ENCODE measurements at places on chromosomes 11 and 22. TPM values are rescaled to one million over a fixed set of nuclear protein-coding genes. Genes with fewer than 3 reads are reported as not detected.

- DNase-seq: no peak
- H3K36me3 ChIP-seq: no peaks in the 10 kb centered on the region
- H3K27me3 ChIP-seq: peaks cover 14% of the 10 kb centered on the region
- no peaks in the 10 kb centered on the region for H3K4me1 ChIP-seq
- no peak overlapping the region for H3K27ac ChIP-seq
Measured at GRCh38 chr22:39279170-39279850, 34.5 kb upstream of the PDGFB start.

GRCh38 chr11:70734379-70734778 lies 336.1 kb downstream of the CTTN start:
- no peak overlapping the region for H3K27ac ChIP-seq
- no peaks in the 10 kb centered on the region for H3K4me1 ChIP-seq
- no peak for DNase-seq
- H3K36me3 ChIP-seq: no peaks in the 10 kb centered on the region
- H3K27me3 ChIP-seq: peaks cover 12% of the 10 kb centered on the region

- H3K4me1 ChIP-seq: peaks cover 23% of the 10 kb centered on the region
- no peak overlapping the region for H3K4me3 ChIP-seq
- H3K27ac ChIP-seq: no peak overlapping the region
- no peaks in the 10 kb centered on the region for H3K36me3 ChIP-seq
- H3K27me3 ChIP-seq: peaks cover 5% of the 10 kb centered on the region
Measured at GRCh38 chr11:65911682-65912568, 6.9 kb downstream of the C11orf68 start.

The ADAMTS8 gene
- polyA plus RNA-seq: not detected

The EMID1 gene
- not detected for polyA plus RNA-seq

DNA sequence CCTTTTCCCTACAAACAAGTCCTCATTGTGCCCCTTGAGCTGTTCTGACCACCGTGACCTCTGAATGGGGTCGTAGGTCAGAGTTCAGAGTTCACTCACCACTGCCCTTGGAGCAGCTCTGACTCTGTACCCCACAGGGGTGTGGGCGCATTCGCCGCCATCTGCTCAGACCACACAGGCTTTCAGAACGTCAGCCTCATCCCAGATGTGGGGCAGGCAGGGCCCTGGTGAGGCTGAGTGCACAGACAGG lies 14.8 kb upstream of the MUC5B start:
- H3K4me1 ChIP-seq: no peaks in the 10 kb centered on the region
- H3K4me3 ChIP-seq: no peak overlapping the region
- peaks cover 8% of the 10 kb centered on the region for H3K27me3 ChIP-seq
- DNase-seq: no peak
- H3K36me3 ChIP-seq: no peaks in the 10 kb centered on the region

DNA sequence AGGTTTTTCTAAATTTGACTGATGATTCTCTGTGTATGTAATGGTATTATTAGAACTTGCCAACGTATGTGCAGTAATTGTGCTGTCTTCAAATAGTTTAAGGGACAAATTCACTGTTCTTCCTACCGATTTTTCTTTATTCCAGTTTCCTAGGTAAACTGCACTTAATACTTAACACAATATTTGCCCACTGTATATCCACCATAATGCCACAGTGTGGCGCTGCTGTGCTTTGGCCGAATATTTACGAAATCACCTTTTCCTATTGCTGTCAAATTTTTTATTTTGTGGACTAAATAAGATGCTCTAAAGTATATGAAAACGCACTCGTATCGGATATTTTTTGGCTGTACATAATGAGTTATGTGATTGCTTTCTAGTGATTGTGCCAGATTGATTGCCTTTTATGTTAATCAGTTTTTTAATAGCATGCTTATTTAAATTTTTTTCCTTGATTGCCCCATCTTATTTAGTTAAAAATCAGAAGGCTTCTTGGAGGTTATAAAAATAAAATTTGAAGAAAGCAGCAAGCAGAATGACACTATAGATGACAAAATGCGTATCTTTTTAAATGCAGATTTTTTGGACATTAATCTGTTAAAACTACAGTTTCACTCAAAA lies 10.5 kb downstream of the AASDHPPT start:
- peak; percentile 25 for DNase-seq
- H3K27ac ChIP-seq: peak overlapping the region; percentile 2
- peaks cover 71% of the 10 kb centered on the region for H3K36me3 ChIP-seq
- peaks cover 64% of the 10 kb centered on the region for H3K4me1 ChIP-seq
- no peak overlapping the region for H3K4me3 ChIP-seq

- H3K27me3 ChIP-seq: peaks cover 18% of the 10 kb centered on the region
- no peaks in the 10 kb centered on the region for H3K36me3 ChIP-seq
- DNase-seq: no peak
- H3K27ac ChIP-seq: no peak overlapping the region
Measured at GRCh38 chr11:27847496-27847895, 147.2 kb upstream of the BDNF start.

The HBD gene
- polyA plus RNA-seq: not detected

DNA sequence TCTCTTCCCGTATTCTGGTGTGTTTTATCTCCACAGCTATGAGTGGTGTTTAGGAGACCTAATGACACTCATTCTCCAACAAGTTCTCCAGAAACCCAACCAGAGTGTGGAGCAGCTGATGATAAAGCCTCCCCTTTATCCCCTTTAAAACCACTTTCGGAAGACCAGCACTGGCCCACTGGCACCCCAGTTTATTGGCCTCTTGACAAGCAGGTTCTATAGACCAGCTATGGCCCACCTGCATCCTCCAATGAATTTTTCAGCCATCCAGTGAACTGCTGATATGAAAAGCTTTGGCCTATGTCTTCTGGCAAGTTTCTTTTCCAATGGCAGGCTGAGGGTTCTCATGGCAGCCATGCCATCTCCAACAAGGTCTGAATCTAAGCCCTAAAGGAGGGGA lies 27.4 kb downstream of the CHST1 start:
- no peaks in the 10 kb centered on the region for H3K4me1 ChIP-seq
- peaks cover 10% of the 10 kb centered on the region for H3K36me3 ChIP-seq
- no peak overlapping the region for H3K27ac ChIP-seq
- DNase-seq: no peak
- H3K4me3 ChIP-seq: no peak overlapping the region

All from naive thymus-derived CD8-positive, alpha-beta T cell (primary cell).